Stimulated activated CD4-positive, alpha-beta T cell treated with anti-CD3 and anti-CD28 coated beads, Interleukin-2, amount 100 ng/mL, for 24 hours (primary cell): ENCODE measurements at places on chromosomes 16 and 17.

DNA sequence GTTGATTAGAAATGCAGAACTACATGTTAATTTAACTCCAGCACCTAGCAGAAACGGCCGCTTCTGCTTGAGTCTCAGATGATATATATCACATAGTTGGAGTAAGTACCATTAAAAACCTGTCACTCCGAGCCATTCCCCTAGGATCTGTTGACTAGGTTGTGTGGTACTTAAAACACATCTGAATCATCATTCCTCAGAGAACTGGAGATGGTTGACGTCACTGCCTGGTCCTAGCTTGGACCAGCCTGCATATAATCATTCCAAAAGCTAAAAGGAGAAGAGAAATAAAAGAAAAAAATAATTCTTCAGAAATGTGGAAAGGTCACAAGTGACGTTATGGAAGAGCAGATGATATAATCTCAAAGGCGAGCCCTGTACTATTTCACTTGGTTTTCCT, 31.3 kb upstream of the RASL10B start:
- DNase-seq: no peak

- no peak for DNase-seq
Measured at GRCh38 chr16:28877655-28878000, 660 bp upstream of the ATP2A1 start.

- no peak for DNase-seq
Measured at GRCh38 chr17:4147751-4148310, 4.8 kb downstream of the CYB5D2 start.

DNA sequence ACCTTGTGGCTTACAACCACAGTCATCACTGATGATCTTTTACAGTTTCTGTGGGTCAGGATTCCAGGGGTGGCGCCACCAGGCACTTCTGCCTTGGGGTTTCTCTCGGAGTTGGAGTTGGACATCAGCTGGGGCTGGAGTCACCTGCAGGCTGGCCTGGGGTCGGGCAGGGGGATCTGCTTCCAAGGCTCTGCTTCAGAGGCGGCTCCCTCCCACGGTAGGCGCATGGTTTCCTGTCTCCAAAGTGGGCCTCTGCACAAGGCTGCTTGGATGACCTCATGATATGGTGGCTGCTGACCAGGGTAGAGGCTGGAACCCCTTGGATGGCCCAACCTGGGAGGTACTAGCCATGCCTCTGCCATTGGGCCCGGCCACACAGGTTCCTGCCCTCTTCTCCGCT, 170.6 kb upstream of the CIBAR2 start:
- no peak for DNase-seq

- peak; percentile 64 for DNase-seq
Measured at GRCh38 chr17:49748791-49749190, 15.1 kb downstream of the FAM117A start.

DNA sequence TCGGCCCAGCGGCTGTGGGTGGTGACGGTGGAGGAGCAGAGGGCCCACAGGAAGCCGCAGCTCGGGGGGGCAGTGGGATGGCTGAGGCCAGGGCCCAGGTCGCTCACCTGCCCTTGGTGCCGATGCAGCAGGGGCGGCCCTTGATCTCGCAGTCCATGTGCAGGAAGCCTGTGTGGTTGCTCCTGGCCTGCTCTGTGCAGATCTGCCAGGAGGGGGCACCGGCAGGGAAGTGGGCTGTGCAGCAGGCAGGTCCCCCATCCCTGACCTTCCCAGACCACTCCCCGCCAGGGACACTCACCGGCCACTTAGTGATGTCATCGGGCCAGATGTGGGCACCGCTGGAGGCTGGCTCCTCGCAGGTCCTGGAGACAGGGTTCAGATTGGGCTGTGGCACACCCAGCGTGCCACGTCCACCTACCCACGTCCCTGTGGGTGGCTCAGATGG, 6.2 kb downstream of the AANAT start:
- no peak for DNase-seq

GRCh38 chr17:78774956-78775571, 7.0 kb downstream of the CYTH1 start:
- DNase-seq: peak; percentile 69

DNA sequence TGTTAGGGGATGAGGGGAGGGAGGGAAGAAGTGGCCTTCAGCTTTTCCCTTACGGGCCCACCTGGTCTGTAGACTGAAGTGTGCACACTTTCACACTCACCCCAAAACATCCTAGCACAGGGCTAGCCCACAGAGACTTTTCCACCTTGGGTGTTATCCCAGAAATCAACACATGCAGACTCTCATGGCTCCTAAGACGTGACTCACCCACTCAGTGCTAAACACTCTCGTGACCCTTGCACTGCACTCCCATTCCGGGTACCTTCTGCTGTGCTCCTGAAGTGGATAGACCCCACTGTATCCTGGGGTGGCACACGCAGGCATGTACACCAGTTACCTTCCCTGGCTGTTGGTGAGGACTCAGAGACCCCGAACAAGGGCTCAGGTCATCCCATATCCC, 23.0 kb upstream of the ABCC3 start:
- no peak for DNase-seq

- DNase-seq: peak; percentile 41
Measured at GRCh38 chr16:1991135-1991551, 1.4 kb downstream of the SYNGR3 start.

DNA sequence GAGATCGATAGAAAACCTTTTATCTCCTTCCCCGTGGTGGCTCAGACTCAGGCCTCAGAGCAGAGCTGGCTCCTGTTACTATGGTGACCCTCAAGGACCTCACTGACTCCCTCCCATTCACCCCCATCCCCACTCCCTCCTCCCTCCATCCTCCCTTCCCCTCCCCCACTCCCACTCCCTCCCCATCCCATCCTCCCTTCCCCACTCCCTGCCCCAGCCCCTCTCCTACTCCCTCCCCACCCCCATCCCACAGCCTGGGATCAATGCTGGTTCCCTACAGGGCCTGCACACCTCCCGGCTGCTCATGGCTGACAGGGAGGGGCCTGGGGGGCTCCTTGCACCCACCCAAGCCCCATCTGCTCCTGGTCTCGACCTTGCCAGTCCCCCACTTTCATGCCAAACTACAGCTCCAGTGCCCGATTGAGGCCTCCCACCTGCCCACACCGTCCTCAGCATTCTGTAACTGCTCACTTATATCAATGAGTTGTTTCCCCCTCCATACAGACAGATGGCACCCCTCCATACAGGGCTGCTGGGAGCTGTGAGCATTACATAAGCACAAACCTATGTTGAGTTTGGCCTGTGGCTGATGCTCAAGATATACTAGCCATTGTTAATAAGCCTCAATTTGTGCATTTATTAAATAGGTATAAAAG, 11.6 kb upstream of the RAI1 start:
- no peak for DNase-seq

DNA sequence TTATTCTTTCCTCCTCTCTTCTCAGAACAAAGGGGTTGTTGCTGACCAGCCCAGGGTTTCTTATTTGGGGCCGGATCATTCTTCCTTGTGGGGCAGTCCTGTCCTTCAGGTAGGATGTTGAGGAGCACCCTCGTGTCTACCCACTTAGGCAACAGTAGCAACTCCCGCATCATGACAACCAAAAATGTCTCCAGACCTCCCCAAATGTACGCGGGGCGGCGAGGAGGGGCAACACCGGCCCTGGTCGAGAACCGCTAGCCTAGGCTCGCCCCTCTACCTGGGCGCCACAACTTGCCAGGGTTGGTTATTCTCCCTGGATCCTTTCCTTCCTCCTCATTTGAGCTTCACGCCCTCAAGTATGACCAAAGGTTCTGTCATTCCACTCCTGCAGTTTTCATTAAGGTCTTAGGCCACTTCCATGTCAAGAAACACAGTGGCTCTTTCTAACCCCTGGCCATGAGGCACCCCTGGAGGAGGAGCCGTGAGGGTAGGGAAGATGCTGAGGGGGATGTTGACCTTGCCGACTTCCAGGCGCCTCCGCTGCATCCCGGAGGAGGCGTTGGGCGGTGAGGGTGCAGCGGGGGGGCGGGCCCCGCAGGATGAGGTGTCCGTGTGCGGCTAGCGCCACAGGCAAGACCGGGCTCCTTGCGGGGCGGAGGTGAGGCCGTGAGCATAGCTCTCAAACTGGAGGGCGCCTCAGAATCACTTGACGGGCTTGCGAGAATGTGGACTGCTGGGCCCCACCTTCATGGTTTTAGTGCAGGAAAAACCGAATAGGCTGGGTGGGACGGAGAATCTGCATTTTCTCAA, 712 bp upstream of the SPECC1 start:
- DNase-seq: peak; percentile 22

DNA sequence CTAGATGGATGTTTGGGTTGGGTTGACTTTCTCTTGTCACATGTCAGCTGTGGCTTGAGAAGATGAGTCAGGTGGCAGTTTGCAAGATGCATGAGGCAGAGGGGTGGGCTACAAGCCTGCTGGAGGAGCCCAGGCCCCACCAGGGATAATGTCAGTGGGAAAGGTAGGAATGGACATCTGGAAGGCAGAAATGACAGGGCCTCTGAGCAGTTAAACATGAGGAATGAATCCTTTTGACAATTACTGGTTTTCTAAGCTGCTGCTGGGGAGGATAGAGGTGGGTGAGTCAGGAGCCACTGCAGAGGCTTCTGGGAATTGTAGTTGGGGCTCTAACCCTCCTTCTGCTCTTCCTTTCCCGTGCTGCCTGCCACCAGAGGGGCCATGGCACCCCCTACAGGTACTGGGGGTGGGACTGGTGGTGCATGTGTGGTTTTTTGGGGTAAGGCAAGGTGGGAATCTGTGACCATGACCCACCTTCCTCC, 15.7 kb downstream of the SLC52A1 start:
- peak; percentile 41 for DNase-seq

GRCh38 chr17:6555331-6556120, 829 bp downstream of the PITPNM3 start:
- DNase-seq: no peak

GRCh38 chr17:72717676-72718075, 374.8 kb downstream of the SLC39A11 start:
- DNase-seq: no peak

DNA sequence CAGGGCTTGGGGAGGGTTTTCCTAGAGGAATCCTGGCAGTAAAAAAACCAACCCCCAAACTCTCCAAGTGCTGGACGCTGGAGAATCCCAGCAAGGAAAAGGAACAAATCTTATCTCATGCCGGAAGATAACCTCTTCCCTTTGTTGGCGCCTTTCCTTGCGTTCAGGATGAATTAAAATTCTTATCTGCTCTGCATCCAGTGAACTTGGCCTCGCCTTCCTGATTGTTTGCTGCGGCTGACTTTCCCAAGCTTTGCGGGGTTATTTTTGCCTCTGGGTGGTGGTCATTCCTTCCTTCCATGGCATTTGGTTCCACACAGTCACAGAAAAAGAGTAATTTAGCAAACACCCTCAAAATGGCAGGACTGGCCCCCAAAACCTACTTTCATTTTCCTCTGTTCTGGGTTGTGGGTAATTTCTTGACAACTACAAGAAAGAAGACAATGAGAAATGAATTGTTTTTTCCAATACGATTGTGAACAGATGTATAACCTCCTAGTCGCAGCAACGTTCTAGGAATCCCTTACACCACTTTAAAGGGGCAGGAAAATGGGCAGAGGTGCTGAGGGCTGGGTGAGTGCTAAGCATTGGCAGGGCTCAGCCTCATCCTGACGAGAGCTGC, 77.8 kb downstream of the MRC2 start:
- no peak for DNase-seq

- DNase-seq: no peak
Measured at GRCh38 chr17:28974451-28974850, 23.1 kb upstream of the PHF12 start.

DNA sequence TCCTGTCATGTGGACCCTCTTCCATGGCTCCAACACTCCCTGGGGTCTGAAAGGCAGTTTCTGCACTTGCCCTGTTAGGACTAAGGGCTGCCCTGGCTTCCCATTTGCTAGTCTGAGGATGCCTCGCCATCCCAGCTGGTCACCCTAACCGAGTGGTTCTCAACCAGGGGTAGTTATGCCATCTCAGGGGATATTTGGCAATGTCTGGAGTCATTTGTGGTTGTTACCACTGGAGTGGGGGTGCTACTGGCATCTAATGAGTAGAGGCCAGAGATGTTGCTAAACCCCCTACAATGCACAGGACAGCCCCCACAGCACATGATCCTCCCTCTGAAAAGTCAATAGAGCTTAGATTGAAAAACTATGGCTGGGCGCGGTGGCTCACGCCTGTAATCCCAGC, 26.9 kb upstream of the CDH1 start:
- DNase-seq: no peak

DNA sequence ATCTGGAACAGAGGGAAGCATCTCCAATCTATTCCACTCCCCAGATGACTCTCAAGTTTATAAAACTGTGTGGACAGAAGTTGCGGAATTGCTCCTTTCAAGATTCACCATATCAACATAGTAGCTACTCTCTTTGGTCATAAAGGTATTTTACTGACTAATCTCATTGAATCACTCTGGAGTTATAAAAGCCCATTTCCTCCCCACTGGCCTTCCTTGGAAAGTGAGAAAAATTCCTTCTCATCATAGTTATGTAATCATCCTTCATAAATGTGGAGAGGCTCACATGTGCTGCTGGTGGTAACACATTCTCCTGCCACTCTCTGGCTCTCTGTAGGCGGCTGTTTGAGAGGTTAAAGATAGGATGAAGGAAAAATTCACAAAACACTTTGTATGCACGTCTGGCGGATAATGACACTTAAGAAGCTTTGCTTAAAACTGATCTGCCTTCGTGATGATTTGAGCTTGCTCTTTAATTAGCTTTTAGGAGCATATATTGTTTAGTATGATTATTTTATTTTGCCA, 1034.0 kb upstream of the EEF2KMT start:
- no peak for DNase-seq

- DNase-seq: no peak
Measured at GRCh38 chr17:40568074-40568836, 3.0 kb upstream of the CCR7 start.

GRCh38 chr16:10744370-10745030, 858 bp downstream of the NUBP1 start:
- no peak for DNase-seq

GRCh38 chr17:83055911-83056582, 23.4 kb upstream of the METRNL start:
- DNase-seq: no peak

DNA sequence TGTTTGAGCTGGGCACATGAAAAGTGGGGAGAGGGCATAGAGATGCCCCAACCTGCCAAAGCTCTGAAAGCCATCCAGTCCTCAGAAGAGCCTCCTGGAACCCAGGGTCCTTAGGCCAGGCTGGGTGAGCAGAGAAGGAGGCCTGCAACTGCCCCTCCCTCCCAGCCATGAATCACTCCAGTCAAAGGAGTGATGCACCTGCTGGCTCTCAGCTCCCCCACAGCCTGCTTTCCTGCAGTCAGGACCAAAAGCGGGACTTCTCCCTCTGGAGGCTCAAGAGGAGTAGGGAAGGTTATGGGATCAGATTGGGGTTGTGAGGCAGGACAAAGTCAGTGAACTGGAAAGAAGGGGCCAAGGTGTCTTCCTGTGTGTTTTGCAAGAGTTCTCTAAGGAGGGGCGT, 145.6 kb downstream of the TMEM132E start:
- DNase-seq: no peak

- DNase-seq: no peak
Measured at GRCh38 chr17:49634485-49634860, 43.4 kb downstream of the SPOP start.
